G401 (cell line): ENCODE measurements at places on chromosomes 7 and 10. TPM values are rescaled to one million over a fixed set of nuclear protein-coding genes. Genes with fewer than 3 reads are reported as not detected.

DNA sequence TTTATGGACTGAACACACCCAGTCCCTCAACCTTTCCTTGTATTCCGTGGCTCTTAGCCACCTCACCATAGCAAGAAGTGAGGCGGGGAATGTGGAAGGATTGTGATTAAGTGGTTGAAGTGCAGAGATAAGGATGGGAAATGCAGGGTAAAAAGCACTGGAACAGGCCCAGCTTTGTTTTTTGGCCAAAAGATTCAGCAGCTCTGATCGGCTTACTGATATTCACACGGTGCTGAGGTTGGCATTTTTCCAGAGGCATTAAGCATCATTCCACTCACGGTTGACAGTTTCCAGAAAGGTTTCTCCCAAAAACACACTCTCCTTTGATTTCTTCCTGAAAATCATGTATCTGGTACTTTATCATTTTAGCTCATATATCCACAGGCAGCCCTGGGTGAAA, 544.2 kb downstream of the CNTNAP2 start:
- DNase-seq = peak; percentile 32

DNA sequence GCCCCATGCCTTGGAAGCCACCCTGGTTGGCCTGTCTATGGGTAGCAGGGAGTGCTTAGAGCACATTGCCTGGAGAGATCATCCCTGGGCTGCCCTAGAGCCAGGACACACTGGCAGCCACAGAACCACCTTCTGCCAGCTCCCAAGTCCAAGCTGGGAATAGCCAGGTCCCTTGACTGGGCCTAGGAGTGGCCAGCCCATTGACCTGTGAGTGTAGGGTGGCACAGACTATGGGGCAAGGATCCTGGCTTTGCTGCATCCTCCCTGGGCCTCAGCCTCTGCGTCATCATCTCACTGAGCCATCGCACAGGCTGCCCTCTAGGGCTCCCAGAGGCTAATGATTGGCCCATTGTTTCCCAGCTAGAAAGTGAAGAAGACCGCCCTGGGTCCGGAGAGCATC, 7.0 kb downstream of the AQP1 start:
- DNase-seq = no peak

DNA sequence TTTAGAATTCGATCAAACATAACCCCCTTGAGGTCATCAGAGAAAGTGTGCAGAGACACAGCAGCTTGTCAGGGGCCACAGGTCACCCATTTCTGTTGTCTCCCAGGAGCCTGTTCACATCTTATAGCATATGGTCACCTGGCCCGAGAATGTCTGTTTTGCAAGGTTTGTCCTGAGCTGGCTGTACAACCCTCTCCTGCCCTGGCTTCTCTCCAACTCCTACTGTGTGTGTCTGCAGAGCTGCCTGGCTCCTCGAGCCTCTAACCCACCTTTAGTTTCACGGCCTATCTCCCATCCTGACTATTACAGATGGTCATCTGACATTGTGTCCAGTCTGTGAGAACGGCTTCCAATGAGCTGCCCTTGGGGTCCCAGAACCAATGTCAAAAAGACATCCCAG, 683.4 kb downstream of the SDK1 start:
- DNase-seq = peak; percentile 85

DNA sequence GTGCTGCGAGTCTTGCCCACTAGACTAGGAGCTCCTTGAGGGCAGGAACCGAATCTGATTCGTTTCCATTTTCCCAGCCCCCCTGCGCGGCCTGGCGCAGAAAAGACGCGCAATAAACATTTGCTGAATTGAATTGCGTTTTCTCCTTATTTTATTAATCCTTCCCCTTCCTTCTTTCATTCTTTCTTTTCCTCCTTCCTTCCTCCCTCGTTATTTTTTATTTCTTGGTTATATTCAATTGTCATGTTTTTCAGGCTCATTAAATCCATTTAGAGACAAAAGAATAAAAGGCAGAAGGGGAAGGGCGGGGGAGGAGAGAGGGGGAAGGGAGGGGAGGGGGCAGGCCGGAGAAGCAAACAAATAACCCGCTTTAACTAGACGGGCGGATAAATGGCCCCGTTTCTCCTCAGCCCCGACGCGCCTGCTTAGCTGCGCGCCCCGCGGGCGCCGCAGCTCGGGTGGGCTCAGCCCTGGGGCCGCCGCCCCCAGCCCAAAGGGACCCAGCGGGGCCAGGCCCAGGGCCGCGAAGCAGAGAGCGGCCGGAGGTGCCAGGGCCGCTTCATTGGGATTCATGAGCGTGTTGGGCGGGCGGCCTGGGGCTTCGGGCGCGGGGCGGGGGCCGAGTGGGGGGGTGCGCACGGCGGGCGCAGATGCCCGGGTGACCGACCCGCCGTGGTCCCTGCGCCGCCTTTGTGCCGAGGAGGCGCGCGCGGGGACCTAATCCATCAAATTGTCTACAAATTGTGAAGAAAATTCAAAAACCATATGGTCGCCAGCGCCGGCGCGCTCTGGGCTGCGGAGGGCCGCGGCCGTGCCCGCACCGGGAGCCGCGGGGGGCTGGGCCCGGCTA, 5.0 kb downstream of the LBX1 start:
- DNase-seq = no peak

GRCh38 chr7:55639640-55640039, 67.3 kb upstream of the VOPP1 start:
- no peak for DNase-seq

The SCRN1 gene
- total RNA-seq = 77.4 and 101 TPM in 2 replicates
